ENCODE measurements at places on chromosomes 5 and 9.

GRCh38 chr5:56480705-56481427, 247.7 kb upstream of the ANKRD55 start:
- DNase-seq = peak; percentile 69

DNA sequence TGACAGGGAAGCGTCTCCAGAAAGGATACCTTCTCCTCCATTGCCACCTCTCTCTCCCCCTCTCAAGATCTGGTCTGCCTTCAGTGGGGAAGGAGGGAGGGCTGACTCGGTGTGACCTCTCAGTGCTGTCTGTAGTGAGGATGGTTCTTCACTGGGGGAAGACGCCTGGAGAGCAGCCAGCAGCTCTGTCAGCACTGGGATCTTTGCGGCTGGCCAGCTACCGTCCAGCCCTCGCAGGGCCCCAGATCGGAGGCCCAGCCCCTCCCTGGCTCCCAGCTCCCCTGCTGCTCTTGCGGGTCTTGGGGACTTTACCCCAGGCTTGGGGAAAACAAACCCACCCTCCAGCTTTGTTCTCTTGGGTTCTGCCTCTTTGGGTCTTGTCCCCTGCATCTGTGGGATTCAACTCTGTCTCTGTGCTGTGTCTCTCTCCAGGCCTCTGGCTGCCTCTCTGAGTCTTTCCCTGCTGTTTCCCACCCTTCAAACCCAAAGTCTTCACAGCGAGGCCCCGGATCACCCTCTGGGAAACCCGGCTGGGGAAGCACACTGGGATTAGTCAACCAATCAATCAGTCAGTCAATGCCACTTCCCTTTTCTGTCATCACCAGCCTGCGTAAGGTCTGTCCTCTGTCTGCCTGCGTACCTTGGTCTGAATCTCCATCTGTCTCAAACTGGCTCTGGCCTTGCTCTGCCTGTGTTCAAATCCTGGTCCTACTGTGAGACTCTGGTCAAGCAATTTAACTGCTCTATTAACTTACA, 23.0 kb downstream of the FGF18 start:
- peak; percentile 43 for DNase-seq

- peak; percentile 70 for DNase-seq
Observed at GRCh38 chr5:177309351-177310191, 2.1 kb downstream of the MXD3 start.

DNA sequence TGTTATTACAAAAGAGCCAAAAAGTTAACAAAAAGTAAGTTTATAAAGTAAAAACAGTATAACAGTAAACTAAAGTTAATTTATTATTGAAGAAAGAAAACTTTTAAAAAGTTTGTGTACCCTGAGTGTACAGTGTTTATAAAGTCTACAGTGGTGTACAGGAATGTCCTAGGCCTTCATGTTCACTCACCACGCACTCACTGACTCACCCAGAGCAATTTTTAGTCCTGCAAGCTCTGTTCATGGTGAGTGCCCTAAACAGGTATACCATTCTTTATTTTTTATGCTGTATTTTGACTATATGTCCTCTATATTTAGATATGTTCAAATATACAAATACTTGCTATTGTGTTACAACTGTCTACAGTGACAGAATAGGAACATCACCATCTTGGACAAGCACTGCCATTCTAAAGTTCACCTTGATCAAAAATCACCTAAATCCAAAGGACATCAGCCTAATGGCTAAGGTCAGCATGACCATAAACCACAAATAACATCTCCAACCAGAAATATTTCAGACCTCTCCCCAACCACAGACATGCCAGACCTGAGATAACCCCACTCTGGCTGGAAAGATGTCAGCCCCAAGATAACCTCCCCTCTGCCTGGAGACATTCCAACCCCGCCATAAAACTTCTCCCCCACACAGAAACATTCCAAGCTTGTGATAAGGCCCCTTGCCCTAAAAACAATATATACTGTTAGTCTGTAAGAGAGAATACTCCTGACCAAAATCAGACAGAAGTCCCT, 56.1 kb downstream of the AGXT2 start:
- DNase-seq = no peak

DNA sequence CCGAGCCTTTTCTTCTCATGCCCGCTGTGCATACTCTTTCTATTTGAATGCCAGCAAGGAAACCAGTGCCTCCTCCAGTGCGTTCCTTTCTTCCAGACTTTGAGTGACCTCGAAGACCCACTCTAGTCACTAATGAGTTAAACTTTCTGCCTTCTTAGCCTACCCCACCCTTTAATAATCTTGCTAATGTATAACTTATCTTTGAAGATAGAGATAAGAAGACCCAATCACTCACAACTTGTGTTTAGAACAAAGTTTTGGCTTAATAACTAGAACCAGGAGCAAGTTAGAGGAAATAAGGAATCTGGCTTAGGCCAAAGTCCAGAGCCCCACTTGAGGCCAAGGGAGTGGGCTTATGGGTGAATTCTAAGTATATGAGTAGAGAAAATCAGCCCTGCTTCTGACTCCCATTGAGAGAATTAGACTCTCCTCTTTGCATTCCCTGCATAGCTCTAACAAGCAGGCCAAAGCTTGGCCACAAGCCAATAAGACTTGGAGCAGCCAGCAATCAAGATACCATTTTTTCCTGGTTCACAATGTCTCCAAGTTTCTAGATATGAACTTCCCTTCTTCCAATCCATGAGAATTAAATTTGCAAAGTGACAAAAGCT, 181.5 kb upstream of the PIK3R1 start:
- DNase-seq = peak; percentile 35

DNA sequence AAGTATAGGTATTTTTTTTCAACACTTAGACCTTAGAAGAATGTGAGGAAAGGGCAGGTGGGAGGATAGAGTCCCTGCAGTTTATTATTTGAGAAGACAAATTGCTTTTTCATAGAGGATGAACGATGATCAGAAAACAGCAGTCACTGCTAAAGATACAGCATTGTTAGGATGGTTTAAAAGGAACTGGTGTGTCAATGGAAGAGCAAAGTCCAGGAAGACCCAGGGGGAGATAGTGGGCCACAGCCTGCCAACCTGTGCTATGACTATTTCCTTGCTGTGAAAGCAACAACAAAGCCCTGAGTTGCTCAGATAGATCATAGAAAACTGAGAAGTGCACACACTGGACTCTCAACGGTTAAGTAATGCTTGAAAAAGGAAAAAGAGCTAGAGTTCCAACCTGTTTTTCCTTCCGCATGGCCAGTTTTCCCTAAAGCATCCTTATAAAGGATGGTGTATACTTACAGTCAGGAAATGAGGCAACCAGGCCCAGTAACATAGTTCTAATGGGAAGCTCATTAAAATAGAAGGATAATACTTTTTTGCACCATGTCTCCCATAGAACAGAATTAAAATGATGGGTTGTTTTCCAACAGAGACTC, 153.8 kb downstream of the CEMIP2 start:
- no peak for DNase-seq

DNA sequence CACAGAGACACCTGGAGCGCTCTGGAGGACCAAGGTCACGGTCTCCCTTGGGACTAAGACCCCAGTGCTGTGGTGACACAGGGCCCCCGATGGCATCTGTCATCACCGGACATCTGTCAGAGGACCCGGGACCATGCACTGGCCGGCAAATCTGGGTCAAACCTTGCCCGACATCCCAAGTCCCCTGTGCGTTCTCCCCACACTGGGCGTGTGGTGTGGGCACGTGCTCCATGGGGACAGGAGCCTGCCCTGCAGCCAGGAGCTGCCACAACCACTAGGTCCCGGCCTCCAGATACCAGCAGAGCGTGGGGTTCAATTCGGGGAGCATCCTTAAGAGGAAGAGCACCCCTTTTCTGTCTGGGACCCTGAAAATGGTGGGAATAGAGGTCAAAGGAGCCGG, 3.5 kb downstream of the AGPAT2 start:
- DNase-seq = no peak

- no peak for DNase-seq
Observed at GRCh38 chr9:21097817-21098216, 20.1 kb upstream of the IFNB1 start.

DNA sequence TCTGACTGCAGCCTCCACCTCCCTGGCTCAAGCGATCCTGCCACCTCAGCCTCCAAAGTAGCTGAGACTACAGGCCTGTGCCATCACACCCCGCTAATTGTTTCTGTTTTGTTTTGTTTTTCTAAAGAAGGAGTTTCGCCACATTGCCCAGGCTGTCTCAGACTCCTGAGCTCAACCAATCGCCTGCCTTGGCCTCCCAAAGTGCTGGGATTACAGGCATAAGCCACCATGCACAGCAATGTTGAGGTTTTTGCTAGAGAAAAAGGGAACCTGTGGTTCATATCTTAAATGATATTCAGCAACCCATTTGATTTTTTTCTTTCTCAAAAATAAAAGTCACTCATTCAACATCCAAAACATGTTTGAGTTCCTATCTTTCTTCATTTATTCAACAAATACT, 20.4 kb upstream of the DELE1 start:
- no peak for DNase-seq

DNA sequence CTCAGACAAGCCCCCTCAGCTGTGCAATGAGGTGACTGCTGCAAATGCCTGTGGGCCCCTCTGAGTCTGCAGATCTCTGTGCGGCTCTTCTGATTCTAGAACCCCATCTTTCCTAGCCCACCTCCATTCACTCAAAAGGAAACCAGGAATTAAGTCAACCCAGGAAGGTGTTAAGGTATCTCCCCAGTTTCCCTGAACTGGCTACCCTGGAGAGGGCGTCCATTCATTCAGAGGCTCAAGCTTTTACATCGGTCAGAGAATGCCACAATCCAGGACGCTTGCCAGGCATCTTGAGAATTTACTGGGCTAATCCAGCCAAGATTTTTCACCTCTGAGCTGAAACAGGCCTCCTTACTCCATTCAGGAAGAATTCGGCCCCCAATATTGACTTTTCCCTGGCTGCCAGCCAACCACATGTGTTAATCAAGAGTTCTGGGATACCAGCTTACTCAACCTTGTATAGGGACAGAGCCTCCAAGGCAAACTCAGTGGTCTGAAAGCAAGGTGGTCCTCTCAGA, 889 bp upstream of the ADAMTS12 start:
- peak; percentile 84 for DNase-seq

DNA sequence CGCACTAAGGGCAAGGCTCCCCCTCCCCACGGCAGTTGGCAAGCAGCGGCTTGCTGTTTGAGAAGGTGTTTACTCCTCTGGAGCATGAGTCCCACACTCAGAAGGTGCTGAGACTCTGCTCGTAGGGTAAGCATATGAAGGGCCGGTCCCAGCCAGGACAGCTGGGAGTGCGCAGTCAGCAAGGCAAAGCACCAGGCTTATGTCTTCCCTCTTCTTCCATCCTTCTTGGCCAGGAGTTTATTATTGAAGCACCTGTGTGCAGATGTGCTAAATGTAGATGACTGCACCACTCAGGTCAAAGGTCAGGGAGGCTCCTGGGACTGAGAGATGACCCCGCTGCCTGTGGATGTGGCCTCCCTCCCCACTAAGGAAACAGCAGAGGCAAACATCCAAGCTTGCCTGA, 27.0 kb upstream of the CDKN2AIPNL start:
- DNase-seq = no peak

DNA sequence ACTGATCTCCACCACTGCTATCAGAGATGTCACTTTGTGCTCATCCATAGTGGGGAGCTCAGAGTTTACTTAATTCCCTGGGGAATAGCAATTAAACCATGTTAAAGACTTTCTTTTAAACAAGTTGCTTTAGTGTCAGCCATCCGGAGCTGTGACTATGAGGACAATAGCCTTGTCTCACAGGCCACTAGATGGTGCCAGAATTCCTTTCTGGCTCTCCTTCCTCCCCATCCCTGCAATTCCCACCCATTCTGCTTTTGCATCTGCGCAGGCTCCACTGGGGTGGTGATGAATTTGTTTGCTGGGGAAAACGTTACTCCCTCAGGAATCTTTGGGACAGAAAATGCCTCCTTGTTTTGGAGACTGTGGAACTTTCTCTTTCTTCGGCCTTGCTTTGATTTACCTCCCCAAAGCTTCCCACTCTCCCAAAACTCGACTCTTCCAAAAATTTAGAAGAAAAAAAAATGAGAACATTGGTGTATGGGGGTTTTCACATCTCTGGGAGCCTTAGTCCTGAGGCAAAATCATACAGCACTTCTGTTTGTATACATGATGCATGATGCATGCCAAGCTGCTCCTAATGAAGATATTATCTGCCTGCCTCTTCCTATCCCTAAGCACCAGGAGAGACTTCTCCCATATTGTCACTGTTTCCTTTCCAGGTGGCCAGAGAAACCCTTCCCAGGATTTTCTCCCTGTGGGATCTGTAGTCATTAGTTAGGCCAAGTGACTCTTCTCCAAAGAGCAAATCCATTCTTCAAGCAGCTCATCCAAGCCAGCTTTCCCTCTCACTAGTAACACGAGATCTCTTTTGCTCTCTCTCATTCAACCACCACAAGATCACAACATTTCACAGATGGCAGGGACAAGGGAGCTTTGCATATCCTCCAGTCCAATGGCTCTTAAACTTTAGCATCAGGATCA, 466.1 kb downstream of the TLR4 start:
- DNase-seq = peak; percentile 3

DNA sequence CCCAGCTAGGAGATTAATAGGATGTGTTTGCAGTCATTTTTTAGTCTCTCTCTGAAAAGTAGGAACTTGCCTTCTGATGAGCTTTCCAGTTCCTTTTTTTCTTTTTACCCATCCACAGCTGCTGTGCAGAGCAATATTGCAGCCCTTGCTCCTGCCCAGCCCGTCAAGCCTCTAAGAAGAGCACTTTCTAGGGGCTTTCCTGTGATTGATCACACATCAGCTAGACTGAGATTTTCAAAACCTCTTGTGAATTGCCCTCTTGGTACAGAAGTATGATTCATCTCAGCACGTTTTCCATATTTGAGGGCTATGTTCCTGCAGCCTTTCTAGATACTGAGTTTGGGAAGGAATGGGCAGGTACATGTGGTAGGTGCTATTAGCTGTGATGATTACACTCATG, 93.9 kb downstream of the GALNT10 start:
- DNase-seq = no peak

- no peak for DNase-seq
Observed at GRCh38 chr9:80555782-80556325, 984.1 kb downstream of the TLE4 start.

DNA sequence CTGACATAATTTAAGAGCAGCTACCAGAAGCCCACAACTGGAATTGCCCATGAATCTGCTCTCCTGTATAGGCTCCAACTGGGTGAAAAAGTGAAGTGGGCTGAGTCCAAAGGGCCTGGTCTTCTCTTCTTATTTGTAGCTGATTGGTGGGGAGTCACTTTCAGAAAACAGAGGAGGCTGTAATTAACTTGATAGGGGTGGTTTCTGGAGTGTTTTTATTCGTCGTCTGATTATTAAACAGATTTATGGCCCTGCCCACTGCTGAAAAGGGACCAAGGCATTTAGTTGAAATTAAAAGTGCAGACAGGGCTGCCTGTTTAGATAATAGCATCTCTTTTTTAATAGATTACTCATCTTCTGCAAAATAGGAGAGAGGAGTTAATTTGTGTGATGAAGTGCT, 81.0 kb upstream of the SAP30L start:
- no peak for DNase-seq

Data from AG08396 (cell line).